ENCODE measurements at places on chromosomes 12 and 14.

GRCh38 chr12:88952562-88952942 is 372.3 kb upstream of the KITLG start:
- peak; percentile 64 for DNase-seq

GRCh38 chr12:768434-768833 is 16.1 kb downstream of the WNK1 start:
- no peak for DNase-seq

- DNase-seq, result peak; percentile 61
These were observed 5.5 kb downstream of the OR10AD1 start for GRCh38 chr12:48197549-48197970.

DNA sequence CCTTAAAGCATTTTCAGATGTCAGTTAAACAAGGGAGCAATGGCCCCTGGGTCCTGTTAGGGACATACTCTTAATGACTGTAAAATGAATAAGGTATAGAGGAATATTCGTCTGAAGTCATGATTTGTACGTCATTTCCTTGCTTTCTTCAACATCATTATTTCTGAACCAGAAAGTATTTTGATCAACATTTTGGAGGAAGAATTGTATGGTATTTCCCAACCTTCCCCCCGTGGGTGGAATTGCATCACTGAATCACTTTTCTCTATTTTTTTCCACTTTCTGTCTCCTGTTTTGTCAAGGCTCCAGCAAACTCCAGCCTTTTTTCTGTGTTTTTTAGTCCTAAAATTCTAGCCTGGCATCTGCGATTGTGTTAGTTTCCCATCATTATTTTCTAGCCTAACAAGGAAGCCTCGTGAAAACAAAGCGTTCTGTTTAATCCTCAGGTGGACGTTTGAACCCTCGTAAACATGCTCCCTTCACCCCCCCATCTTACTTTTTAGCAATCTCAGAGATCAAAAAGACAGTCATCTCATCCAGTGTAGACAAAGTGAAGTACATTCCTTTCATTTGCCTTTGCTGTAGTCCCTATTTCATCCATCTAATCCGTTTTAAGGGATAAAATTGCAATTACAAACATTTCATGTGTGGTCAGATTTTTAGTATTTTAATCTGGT is 62.3 kb downstream of the ETV6 start:
- no peak for DNase-seq

GRCh38 chr12:51000245-51000644 is 25.9 kb downstream of the SLC11A2 start:
- peak; percentile 71 for DNase-seq

DNA sequence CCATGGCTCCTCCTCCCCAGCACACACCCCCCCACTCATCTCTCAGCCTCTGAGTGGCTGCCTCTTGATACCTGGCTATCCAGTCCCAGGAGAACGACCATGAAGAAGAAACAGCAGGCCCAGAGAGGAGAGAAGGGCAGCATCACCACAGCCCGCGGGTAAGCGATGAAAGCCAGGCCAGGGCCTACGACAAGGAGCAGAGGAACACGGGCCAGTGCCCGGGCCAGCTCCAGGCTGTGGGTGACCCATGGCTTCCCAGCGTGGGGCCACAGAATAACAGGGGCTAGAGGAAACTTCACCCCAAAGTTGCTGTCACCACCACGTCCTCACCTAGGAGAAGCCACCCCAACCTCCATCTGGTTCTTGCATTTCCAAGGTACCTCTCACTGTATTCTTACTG is 10.4 kb upstream of the SLC6A12 start:
- DNase-seq, result no peak

DNA sequence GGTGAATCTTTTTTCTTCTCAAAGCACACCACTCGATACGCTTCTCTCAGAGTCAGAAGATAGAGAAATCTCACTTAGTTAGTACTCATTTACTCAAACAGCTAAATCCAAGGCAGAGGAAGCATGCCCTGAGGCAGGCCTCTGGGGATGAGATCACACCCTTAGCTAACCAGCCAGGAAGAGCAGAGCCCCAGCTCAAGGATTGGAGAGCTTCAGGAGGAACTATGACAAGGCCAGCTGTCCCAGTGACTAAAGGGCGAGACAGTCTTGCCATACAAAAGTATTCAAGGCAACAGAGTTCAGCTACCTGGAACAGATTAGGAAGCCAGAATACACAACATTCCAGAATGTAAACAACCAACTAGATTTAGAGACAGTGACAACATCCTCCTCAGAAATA is 197.7 kb upstream of the CCDC196 start:
- DNase-seq, result peak; percentile 59

DNA sequence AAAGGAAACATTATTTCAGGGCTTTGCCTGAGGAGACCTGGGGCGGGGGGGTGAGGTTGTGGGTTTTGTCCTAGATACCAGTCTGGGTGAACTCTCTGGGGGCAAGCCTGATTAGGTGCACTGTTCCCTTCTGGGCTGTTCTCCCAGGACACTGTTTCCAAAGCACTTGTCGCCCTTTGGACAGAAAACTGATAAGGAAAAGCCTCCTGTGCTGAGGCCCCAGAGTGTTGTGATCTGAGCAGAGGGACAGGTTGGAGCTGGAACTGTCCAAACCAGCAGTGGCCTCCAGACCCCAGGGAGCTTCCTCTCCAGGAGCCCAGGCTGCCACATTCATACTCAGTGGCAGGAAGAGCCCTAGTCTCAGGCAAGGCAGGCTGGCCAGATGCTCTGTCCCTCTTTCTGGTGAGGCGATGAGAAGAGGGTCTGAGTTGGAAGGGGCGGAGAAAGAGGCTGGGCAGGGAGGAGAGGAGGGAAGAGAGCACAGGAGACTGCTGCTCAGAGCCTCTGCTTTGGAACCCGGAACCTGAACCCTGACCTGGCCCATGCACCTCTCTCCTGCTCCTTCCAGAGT is 1.9 kb downstream of the GALNT16 start:
- no peak for DNase-seq

GRCh38 chr12:68350753-68351152 is 18.6 kb upstream of the MDM1 start:
- no peak for DNase-seq

GRCh38 chr14:65549429-65549828 is 136.9 kb downstream of the FUT8 start:
- DNase-seq, result no peak

DNA sequence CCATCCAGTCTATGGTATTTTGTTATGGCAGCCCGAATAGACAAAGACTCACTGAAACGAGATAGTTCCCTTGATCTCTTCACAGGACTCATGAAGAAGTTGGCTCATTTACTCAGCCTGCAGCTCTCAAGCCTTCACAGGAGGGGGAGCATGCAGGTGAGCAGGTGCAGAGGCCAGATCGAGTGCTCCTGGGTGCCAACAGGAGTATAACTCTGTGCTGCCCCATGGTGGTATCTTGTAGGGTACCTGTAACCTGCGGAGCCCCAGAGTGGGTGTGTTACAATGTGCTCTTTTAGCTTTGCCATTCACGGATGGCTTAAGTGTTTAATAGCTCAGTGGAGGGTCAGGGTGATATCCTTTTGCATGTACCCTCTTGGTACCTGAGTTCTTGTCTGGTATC is 159.5 kb downstream of the METTL25 start:
- no peak for DNase-seq

GRCh38 chr14:72443991-72444441 is 449.9 kb downstream of the DPF3 start:
- DNase-seq, result no peak

DNA sequence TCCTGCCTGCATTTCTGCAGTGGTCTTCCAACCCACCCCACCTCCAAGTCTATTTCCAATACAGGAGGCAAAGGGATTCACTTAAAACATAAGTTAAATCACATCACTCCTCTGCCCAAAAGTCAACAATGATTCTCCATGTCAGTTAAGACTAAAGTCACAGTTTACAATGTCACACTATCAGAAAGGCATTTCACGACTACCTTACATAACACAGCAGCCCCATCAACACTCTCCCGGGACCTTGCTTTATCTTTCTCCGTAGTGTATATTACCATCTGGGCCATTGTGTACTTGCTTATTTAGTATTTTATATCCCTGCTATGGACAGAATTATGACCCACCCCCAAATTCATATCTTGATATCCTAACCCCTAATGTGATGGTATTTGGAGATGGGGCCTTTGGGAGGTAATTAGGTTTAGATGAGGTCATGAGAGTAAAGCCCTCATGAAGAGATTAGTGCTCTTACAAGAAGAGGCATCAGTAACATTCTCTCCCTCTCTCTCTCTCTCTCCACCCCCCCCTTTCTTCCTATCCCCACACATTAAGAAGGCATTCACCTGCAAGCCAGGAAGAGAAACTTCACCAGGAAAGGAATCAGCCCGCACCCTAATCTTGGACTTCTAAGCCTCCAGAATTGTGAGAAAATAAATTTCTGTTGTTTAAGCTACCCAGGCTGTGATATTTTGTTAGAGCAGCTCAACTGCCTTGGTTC is 112.7 kb downstream of the GXYLT1 start:
- no peak for DNase-seq

DNA sequence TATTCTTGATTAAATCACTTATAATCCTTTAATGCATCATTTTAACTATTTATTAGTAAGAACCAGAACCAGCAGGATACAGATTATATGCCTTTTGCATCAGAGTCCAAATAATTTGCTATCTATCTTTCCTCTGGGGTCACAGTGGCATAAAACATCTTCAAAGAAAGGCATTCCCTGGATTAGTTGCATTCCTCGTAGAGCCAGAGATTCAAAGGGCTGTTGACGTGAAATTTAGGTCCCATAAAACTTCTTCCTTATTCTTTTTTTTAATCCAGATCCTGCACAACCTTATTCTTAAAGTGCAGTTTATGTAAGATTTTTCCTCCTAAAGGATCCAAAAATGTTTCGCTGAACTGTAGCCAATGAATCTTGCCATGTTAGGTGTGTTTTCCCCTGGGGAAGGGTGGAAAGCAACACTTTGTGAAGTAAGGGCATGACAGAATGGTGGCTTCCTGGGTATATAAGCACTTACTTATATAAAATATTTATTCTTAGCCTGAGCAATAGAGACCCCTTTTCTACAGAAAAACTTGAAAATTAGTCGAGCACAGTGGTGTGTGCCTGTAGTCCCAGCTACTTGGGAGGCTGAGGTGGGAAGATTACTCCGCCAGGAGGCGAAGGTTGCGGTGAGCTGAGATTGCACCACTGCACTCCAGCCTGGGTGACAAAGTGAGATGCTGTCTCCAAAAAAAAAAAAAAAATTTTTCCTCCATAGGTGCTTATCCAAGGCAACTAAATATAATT is 208.7 kb downstream of the PCNX1 start:
- no peak for DNase-seq

DNA sequence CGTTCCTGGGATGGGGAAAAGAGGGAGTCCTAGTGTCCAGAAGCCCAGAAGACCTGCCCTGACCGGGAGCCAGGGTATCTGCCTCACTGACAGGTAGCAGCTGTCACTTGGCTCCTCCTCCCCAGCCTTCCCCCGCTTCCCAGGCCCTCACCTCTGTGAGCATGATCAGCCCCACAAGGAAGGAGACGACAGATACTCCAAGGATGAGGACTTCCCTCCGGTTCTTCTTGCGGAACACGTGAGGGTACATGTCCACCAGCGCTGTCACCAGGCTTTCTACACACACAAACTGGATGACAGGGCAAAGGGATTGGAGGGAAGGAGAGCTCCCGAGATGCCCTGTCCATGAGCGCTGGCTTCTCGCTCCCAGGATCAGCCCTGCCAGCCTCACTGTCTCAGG is 9.9 kb upstream of the SLC6A12 start:
- no peak for DNase-seq

DNA sequence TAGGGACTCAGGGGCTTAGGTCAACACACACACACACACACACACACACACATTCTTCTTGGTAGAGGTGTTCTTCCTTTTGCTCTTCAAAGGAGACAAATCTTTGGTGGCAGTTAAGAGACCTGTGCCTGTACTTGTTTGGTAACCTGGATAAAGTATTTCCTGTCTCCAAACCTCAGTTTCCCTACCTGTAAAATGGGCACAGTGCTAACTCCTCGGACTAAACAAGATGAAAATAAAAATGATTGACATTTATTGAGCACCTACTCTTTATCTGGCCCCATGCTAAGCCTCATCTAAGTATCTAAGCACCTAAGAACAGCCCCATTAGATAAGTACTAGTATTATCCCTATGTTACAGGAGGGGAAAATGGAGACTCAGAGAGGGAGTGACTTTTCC is 220.8 kb upstream of the MYL2 start:
- DNase-seq, result no peak

DNA sequence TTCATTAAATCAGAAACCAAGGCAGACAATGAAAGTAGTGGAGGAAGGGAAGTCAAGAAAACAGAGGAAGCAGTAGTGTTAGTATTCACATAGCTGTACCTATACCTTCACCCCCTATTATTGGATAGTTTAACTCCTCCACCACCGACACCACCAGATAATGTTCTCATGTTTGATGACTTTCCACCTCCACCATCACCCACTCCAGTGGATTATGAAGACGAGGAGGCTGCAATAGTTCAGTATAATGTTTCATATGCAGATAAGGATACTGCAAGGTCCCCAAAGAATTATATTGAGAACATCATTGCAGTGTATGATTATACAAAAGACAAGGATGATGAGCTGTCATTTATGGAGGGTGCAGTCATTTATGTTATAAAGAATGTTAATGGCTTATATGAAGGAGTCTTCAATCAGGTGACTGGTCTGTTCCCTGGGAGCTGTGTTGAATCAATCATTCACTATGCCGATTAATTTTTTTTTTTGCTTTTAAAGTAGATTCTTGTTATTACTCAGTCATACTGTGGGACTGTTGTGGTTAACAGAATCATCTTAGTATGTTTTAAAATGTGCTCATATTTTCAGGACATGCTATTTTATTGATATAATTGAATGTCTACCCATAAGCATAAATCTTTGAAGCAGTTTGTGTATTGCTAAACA is 32.2 kb upstream of the KTN1 start:
- DNase-seq, result no peak

DNA sequence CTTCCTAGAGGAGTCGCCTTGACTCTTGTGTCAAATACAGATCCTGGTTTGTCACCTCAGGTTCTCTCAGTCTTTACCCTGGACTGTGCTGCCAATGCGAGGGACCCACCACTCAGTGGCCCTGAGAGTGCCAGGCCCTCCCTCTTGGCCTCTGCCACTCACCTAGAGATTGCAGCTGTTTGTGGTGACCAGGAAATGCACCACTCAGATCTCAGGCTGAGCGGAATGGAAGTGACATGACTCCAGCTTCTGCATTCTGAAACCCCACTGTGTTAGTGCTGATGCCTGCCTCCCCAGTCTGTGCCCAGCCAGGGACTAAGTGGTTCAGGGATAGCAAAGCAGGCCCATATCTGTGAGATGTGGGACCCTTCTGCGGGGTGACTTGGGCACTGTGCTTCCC is 27.8 kb upstream of the NEDD1 start:
- no peak for DNase-seq

- peak; percentile 37 for DNase-seq
These were observed 507 bp upstream of the FKBP4 start for GRCh38 chr12:2794191-2794735.

- DNase-seq, result no peak
These were observed 3.5 kb downstream of the CMTM5 start for GRCh38 chr14:23380197-23380914.

GRCh38 chr14:95137804-95138167 is 19.5 kb downstream of the DICER1 start:
- no peak for DNase-seq

DNA sequence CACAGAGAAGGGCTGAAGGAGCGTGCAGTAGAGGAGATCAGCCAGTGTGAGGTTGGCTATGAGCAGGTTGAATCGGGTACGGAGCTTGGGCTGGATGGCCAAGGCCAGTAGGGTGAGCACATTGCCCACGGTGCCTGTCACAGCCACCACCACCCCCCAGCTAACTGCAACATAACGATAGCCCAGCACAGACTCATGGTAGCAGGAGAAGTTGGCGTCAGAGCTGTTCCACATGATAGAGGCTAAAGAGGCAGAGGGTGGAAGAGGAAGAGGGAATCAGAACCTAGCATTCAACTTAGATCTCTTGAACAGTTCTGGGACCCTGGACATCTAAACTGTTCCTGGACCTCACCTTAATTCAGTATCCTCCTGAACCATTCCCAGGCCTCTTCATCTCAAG is 668 bp downstream of the GPR84 start:
- DNase-seq, result no peak
